ENCODE measurements at places on chromosomes 2 and 18.

GRCh38 chr2:170481201-170481600, 233.9 kb upstream of the SP5 start:
- no peak for DNase-seq

DNA sequence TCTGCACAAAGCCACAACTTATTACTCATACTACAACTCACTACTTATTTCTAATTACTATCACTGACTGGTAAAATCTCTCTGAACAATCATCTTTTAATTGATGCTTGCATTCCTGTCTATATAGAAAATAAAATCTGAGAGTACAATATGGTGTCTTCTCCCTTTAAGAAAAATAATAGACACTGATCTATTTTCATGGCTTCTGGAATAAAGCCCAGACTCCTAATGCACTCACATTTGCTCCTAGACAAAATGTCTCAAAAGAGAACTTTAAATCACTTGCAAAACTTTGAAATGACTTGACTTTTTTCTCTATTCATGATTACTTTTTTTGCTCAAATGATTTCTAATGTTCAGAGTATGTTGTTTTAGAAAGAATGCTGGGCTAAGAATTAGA, 28.7 kb downstream of the ESCO1 start:
- no peak for DNase-seq

DNA sequence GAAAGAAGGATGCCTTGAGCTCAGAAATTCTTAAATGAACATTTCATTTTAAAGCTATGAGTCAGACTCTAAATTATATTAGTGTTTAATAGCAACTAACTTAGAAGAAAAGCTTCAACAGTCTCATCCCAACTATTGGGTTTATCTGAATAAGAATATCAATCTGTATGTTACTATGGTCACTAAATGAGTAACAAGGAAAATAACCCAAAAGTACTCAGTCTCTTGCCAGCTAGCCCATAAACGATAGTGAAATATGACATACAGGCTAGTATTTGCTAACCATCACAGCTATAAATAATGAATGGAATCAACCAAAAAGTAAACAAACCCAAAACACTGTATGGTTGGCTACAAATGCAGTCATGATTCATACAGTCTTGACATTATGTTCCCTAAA, 174.9 kb downstream of the RAB3GAP1 start:
- no peak for DNase-seq

DNA sequence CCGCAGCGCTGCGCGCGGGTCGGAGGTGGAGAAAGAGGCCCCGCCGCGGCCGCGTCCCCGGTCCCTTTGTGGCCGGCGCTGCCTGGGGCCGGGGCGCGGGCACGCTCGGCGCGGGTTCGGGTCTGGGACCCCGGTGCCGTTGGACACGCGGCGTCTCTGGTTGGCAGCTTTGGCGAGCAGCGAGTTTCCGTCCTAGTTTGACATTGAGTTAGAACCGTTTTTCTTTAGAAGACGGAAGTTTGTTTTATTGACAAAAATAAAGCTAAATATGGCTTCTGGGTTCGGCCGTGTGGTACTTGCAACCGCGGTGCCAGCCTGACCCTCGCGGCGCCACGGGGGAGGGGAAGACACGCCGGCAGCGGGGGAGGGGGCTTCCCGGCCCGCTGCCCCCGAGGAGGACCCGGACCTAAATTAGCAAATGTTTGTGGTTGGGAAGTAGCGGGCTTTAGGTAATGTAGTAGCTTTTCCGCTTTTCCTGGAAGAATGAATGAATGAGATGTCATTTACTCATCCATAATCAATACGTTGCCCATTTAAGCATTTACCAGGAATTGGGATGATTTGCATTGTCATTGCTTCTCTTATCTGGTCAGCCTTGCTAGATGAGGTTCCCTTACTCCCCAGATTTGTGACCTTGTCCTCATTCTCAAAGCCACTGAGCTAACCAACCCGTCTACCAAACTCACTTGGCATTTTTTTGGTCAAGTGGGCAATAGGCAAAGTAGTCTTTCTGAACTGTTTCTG, 530 bp downstream of the GALNT1 start:
- peak; percentile 19 for DNase-seq

DNA sequence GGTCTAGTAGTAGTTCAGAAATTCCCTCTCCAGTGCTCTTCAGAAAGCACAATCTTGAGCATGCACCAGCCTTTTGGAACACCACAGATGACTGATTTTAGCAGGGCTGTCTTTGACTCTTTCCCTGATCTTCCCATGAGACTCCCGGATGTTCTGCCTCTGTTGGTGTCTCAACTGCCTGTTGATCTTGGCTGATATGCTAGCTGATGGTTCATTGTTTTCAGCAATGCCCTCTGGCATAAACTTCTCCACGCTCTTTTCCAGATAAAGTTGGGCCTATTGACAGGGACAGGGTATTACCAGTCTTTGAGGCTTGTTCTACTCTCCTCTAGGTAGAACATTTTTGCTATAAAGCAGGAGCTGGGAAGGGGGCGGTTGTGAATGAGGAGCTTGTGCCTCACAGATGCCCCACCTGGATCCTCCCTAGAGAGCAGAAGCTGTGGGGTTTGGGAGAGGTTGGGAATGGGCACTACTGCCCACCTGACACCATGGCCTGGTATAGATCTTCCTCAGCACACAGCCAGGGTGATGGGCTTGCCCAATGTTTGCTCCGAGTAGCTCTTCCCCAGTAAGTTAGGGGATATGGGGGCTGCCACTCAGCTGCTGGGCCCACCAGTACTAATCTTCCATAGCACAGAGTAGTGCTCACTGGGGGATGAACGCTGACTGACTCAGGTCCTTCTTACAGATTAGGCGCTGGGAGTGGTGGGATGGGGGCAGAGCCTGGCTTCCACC, 111.3 kb downstream of the PTGR3 start:
- no peak for DNase-seq

- DNase-seq = no peak
Measured at GRCh38 chr2:168166902-168167510, 80.4 kb downstream of the STK39 start.

DNA sequence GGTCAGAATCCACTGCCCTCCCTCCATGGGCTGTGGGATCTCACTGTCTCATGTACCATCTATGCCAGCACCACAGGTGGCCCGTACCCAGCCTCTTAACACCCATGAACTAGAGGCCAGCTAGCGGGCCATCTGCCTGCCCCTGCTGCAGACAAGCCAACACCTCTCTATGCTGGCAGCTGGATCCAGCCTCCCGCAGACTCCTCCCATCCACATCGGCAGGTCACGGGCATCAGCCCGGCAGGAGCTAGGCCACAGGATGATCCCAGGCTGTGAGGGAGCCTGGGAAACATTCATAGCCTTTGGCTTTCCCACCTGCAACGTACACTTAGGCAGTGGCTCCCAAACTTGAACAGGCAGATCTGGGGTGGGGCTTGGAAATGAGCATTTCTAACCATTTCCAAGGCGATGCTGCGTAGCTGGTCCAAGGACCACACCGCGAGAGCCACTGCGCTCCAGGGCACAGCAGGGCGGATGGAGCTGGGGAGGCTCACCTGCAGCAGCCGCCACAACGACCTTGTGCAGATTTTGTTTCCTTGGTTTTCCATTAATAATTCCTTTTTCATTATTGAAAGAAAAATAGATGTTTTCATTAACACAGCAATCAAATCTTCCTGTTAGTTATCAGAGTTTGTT, 114.7 kb downstream of the KCNF1 start:
- no peak for DNase-seq

GRCh38 chr2:40937284-40937683, 485.4 kb upstream of the SLC8A1 start:
- DNase-seq = no peak

GRCh38 chr2:240649331-240649730, 24.1 kb downstream of the GPR35 start:
- no peak for DNase-seq

DNA sequence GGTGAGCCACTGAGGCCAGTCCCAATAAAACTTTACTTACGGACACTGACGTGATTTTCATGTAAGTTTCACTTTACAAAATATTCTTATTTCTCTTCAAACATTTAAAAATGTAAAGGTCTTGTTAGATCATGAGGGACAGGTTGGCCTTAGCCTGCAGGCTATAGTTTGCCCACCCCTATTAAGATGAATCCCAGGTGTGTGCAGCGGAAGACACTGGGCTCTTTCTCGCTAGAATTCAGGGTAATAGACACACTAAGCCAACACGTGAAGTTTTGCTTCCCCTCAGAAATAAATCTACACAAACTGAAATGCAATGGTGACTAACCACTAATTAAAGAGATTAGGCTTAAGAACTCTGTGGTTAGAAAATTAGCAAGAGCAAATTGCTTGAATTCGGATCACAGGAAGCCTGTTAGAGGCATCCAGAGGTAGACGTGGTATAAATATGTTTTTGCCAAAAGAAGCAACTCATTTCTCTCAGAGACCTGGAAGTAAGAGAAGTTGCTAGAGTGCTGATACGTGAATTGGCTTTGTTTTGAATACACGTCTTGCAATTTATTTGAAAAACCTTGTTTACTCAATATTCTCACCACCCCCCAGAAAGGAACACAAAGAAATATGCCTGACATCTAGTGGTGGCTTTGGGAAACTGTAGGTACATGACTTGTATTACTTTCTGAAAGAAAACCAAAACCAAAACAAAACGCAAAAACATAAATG, 151.6 kb downstream of the DTNB start:
- DNase-seq = no peak

- DNase-seq = no peak
Measured at GRCh38 chr18:13305301-13305700, 86.7 kb downstream of the LDLRAD4 start.

DNA sequence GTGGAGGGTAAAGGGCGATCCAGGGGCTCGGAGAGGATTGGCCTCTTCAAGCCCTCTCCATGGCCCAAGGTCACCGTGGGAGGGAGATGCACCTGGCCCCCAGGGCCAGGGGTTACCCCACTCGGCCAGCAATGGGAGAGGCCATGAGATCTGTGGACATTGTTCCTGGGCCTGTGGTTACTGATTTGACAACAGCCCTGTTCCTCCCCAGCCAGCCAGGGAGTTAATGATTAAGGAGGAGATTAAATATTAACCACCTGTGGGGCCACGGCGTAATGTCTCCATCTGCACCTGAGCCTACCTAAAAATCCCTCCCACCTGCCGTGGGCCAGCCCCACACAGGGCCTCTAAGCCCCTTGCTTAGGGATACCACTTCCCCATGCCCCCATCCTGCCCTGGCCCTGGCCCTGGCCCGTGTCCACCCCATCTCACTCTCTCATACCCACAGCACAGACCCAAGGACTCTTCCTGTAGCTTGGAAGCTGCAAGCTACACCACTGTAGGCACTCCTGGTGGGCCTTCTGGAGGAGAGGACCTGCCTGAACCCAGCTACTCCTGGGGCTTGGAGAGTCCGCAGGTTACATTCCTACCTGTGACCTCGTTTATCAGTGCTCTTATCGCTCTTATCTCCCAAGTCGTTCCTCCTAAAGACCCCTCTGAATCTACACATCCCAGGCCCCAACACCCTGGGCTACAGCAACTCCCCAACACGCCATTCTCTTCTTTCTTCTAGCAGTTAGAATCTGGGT, 32.1 kb downstream of the ZFP36L2 start:
- no peak for DNase-seq

DNA sequence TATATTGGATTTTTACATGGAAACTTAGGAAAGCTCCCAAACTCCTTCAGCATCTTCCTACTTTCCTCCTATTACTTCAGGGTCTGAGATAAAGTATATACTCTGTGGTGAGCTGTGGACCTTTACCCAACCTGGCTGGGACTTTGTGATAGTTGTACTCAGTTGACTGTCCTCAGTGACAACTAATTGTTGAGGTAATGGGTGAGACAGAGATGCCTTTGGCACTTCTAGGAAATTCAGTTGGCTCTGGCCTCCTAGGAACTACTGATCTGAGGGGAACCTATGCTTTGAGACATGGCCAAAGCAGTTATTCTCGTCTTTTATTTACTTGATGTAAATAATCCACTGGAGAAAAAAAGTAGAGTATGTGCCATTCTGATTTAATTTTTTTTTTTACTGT, 39.4 kb upstream of the ZNF638 start:
- DNase-seq = no peak

DNA sequence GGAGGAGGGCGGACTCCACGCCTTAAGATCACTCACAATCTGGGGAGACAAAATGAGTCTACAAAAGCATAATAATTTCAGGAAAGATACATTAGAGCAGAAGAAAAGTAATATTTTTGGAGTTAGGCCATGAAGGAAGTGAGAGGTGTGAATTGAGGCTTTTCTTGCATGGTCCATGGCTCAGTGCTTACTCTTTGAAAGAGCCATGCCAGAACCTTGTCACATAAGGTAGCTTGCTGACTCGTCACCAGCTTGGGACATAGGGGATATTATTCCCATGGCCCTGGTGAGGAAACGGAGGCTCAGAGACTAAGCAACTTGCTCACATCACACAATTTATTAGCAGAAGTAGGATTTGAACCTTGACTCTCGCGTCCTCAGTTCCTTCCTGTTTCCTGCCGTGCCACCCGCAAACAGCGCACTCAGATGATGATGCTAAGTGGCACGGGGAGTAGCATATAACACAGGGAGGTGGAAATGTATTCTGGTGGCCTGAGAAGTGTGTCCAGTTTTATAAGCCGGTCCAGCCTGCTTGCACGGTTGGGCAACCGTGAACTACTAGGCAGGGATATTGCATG, 312.2 kb upstream of the EPAS1 start:
- no peak for DNase-seq

DNA sequence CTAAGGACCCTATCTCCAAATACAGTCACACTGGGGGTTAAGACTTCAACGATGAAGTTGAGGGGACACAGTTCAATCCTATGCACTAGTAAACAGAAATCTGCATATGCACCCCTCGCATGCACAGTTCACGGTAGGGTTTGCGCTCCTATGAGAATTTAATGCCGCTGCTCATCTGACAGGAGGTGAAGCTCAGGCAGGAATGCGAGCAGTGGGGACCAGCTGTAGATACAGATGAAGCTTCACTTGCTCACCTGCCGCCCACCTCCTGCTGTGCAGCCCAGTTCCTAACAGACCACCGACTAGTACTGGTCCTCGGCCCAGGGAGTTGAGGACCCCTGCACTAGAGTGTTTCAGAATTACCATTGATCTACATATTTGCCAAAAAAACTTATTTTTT, 40.0 kb upstream of the FAHD2A start:
- no peak for DNase-seq

DNA sequence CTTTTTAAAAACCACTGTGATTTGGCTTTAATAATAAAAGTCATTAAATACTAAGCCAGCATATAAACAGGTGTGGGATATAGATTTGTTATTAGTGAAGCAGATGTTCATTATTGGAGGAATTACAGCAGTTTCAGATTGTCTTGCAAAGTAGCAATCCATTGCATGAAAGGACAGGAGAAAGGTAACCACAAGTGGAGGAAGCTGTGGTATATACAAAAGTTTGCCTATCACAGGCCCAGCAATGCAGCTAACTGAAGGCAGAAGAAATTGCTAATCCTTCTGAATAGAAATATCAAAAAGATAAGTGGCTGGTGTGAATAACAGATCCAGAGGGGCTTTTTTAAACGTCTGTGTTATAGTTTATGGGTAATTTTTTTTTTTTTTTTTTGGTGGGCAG, 199.4 kb downstream of the ZNF385B start:
- DNase-seq = no peak

GRCh38 chr2:238158509-238159070, at the start of gene ERFE:
Gene ERFE (plus strand): TSS chr2:238158970. CDS start chr2:238159008, 38 bp downstream.
- DNase-seq = peak; percentile 50

DNA sequence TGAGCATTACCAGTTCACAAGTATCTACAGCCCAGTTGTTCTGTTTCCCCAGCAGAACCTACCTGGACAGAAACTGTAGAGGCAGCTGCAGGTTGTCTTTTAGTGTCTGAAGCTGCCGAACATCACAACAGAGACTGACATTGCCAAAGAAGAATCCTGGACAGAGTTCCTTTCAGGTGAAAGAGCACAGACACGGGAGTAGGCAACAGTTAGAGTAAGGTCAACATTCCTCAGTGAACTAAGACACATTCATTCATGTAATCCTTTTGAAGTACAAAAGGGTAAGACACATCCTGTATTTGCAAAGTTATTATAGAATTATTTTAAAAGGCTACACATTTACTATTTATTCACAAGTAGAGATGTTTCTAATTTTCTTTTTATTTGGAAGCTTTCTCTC, 14.3 kb downstream of the NPC1 start:
- no peak for DNase-seq
